Smooth muscle cell of bladder (primary cell): ENCODE measurements at places on chromosomes 5 and 9. TPM values are rescaled to one million over a fixed set of nuclear protein-coding genes. Genes with fewer than 3 reads are reported as not detected.

NUP188 gene
- 19.8 and 23.4 TPM in 2 replicates for total RNA-seq

CYSTM1 gene
- 10.7 and 11.4 TPM in 2 replicates for total RNA-seq

SLC6A7 gene
- total RNA-seq, result not detected in 2 replicates

TARS1 gene
- 279 and 323 TPM in 2 replicates for total RNA-seq

DNAJC25 gene
- 8.5 and 10.5 TPM in 2 replicates for total RNA-seq

HSPB3 gene
- not detected in 2 replicates for total RNA-seq

CARD6 gene
- total RNA-seq, result 7.0 and 9.6 TPM in 2 replicates

RNF183 gene
- not detected in 2 replicates for total RNA-seq

SLC34A3 gene
- total RNA-seq, result not detected in 2 replicates

OR1Q1 gene
- total RNA-seq, result not detected in 2 replicates

PARP8 gene
- total RNA-seq, result 10.8 and 17.9 TPM in 2 replicates

TMEM252 gene
- not detected in 2 replicates for total RNA-seq
